ENCODE measurements at places on chromosomes 13 and 19. TPM values are rescaled to one million over a fixed set of nuclear protein-coding genes. Genes with fewer than 3 reads are reported as not detected.

DNA sequence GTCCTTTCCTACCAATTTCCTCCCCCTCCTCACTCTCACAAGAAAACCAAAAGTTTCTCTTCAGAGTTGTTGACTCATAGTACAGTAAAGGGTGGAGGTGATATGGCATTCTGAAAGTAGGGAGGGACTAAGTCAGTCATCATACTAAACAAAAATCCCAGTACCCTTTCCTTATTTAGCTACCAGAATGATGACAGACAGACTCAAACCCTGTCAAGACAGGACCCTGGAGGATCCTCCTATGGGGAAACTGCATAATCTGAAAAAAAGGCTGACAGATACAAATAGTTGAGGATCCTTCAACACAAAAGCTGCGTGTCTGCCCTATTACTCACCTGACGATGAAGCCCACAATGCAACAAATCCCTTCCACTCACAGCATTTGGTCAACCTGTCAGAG, 55.5 kb downstream of the CYSLTR2 start:
- DNase-seq = no peak

- DNase-seq = no peak
Measured at GRCh38 chr13:40337651-40338050, 328.8 kb downstream of the FOXO1 start.

DNA sequence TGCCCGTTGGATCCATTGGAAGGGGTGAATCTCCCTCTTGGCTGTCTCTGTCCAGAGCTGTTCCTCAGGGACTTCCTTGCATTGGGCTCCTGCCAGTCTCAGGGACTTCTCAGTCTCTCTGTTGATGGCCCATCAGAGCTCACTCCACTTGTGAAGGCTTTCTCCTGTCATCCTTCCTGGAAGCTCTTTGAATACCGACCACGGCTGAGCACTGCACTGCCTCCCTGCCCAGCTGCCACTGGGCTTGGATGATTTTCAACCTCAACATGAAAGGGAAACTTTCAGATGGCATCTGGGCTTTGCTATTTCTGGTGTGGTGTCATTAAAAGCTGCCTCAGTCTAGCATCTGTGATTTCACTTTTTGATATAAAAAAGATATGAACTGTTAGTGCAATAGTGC, 66.1 kb upstream of the ANKRD10 start:
- DNase-seq = no peak

- no peak for DNase-seq
Measured at GRCh38 chr13:29535663-29536655, 59.5 kb downstream of the SLC7A1 start.

DNA sequence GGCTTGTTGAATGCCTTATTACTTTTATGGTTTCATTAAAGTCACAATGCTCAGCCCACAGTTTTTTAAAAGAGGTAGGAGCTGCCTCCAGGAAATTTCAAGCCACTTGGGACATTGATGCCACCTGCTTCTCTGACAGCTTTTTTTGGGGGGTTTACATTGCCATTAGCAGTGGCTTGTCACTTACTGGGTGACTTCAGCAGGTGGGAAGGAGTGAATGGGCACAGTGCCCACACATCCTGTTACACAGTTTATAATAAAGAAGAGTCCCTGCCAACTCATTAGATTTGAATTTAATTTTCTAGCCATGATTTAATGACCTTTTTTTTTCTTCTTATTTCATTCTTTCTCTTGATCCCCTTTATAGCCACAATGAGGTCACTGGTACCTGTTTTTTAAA, 61.0 kb downstream of the NHLRC3 start:
- no peak for DNase-seq

DNA sequence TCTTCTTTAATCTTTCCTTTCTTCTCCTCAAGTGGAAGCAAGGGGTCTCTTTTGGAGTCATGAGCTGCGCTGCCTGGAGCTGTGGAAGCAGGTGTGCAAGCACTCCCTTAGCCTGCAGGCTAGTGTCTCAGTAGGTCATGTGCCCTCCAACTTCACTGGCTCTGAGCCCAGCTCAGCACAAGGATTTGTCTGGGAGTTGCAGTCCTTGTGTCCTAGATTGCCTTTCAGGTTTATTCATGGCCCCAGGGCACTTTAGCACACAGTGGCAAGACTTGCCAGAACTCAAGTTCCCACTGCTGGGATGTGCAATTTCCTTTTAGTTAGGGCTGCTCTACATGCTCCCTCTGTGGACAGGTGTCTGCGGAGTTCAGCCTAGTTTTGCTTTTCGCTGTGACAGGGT, 211.7 kb downstream of the LIG4 start:
- no peak for DNase-seq

- DNase-seq = no peak
Measured at GRCh38 chr13:46598140-46598819, 45.3 kb downstream of the LRCH1 start.

DNA sequence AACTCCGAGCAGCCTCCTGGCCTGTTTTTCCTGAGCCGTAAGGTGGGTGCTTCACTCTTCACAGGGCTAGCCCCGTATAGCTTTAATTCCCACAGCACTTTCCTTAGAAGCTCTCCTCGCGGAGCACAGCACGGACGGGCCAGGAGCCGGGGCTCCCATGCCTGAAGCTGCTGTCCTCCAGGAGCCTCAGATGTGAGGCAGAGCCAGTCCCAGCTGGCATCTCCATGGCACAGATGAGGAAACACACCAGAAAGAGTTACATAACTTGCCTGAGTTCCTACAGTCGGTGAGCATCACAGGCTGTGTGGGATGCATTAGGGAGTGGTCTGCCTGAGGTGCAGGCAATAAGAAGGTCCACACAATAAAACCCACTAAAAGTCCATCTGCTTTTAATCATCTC, 118.5 kb downstream of the ATP8A2 start:
- no peak for DNase-seq

DNA sequence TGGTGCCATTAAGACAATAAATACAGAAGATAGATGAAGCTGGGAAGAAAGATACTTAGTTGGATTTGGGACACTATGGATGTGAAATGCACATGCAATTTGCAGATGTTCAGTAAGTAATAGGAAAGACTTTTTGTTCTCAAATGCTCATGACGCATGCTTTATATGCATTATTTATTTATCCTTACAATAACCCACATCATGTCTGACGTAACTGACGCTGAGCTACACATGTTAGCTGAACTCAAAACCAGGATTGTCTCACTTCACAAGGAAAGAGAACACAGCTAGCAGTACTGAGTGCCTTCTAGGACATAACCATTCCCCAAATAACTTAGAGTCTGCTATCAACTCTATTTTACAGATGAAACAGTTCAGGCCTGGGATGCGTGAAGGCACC, 463.4 kb downstream of the FGF9 start:
- DNase-seq = no peak

DNA sequence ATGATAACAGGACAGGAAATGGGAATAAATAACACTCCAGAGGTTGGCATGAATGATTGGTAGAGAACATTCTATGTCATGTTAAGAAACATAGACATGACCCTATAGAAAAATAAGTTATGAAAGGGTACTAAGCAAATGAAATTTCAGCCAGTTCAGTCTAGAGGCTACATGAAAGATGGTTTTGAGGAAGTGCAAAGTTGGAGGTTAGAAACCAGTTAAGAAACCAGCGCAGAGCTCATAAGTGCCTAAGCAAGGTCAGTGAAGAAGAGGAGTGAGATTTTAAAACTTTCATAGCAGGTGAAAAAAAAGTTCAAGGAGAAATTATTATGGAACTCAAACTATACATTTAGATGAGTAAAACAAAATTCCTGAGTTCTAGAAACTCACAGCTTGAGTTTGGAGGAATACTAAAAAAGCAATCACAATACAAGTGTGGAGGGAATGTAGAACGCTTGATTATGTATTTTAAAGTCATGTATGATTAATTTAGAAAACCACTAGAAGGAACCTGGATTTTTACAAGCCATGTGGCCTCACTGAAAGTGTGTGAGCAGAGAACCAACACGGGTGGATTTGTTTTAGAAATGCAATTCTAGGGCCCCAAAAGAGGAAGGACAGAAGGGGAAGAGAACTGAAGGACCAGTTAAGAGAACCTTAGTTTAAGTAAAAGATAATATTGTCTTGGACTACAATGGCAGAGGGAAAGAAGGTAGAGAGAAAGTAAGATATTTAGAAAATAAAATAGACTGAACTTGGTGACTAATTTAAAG, 162.4 kb downstream of the PCDH20 start:
- DNase-seq = no peak

- peak; percentile 84 for DNase-seq
Measured at GRCh38 chr19:12194827-12195731, 32.2 kb downstream of the ZNF136 start.

GRCh38 chr19:14528419-14529253, 758 bp upstream of the TECR start:
- DNase-seq = no peak

The ZNF100 gene
- 9.7 TPM for total RNA-seq

GRCh38 chr19:18634612-18635297, 2.1 kb upstream of the KLHL26 start:
- no peak for DNase-seq

Data from naive thymus-derived CD8-positive, alpha-beta T cell (primary cell).